ENCODE measurements at places on chromosomes 4 and X. TPM values are rescaled to one million over a fixed set of nuclear protein-coding genes. Genes with fewer than 3 reads are reported as not detected.
A peak's percentile ranks its signal among the peaks of the same experiment; 100 is the strongest.

Gene TLR3
- 0.62 TPM for total RNA-seq

Gene PFKFB1
- 0.74 TPM for total RNA-seq

Gene SLC4A4
- total RNA-seq: not detected

Gene MGAT4D
- not detected for total RNA-seq

Gene LUZP4
- total RNA-seq: not detected

DNA sequence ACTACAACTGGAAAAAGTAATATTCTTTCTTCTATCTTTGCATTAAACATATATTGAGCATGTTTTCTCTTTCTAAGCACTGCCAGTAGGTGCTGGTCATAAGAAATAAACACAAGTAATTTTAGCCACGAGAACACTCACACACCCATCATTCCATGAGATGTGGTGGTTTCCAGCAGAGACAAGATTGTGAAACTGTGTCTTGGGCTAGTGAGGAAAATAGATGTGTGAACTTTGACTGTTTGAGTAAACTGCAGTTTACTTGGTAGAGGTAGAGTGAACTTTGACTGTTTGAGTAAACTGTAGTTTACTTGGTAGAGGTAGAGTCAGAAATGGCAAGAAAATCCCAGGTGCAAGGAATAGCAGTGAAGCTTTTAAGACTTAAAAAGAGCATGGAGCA, 300.9 kb upstream of the HS3ST1 start:
- no peaks in the 10 kb centered on the region for H3K36me3 ChIP-seq
- H3K27ac ChIP-seq: no peak overlapping the region
- no peaks in the 10 kb centered on the region for H3K27me3 ChIP-seq
- DNase-seq: no peak

DNA sequence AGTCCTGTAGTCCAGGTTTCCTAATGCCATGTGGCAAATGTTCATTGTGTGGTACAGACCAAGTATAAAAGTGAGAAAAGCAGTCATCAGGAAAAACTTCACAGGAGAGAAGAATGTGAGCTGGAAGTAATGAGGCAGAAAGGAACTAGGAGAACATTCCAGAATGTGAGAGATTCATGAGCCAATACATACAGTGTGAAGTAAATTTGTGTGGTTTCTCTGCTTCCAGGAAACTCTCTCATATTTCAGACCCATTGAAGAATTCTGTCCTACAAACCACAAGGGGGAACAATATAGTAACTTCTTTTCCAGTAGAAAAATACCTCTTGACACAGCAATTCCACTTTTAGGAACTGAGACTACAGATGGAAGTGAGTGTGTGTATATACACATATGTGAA, 136.5 kb downstream of the RNF150 start:
- no peaks in the 10 kb centered on the region for H3K36me3 ChIP-seq
- no peak overlapping the region for H3K4me3 ChIP-seq
- no peaks in the 10 kb centered on the region for H3K4me1 ChIP-seq
- DNase-seq: no peak
- no peak overlapping the region for H3K27ac ChIP-seq
- H3K27me3 ChIP-seq: no peaks in the 10 kb centered on the region

DNA sequence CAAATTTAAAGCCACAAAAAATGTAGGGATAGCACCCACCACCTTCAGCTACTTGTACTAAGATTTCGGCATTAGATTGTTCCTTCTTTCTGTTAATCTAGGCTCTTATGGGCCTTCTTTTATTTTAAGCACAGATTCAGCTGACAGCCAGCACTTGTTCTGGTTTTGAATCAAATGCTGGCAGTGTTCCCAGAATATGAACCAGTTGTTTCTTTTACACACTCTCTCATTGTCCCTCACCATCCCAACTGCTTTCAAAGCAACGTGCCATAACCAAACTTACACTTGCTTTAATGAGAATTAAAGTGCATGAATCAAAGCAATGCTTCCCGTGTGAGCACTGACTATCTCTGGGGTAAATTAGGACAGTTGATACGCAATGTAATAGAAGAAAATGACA, 744.5 kb upstream of the FAM241A start:
- H3K27ac ChIP-seq: no peak overlapping the region
- DNase-seq: no peak
- H3K27me3 ChIP-seq: no peaks in the 10 kb centered on the region

DNA sequence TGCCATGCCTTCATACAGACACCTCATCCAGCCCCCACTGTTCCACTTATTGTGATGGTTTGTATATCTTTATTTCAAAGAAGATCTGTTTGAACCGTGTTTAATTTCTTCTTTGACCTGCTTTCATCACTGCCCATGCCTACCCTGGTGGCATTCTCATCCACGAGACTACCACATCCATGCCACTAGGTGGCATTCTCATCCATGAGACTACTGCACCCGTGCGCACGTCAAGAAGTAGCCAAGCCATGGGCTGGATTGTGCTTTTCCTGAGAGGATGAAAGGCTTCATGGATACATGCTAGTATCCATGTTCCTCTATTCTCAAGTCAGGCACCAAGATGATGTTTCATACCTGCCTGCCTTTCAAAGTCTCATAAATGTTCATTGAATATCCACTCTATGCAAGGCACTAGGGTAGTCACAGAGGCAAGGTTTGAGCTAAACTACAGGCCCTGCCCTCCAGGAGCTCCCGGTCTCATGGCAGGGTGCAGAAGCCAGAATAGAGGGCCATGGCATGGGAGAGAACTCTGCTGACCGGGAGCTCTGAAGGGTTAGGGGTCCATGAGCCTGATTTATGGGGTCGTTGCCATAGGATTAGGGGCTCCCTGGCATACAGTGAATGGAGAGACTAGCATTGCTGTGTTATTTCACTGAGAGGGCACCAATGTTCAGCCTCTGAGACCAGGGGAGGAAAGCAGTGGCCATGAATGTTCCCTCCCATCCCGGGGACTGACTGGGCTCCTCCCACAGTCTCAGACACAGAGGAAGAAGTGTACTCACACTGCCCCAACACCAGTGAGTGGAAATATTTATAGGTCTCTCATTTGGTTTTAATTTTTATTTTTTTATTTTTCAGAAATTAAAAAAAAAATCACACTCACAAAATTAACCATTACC, 24.8 kb upstream of the EOLA2 start:
- DNase-seq: peak; percentile 72
- H3K27me3 ChIP-seq: no peaks in the 10 kb centered on the region
- H3K4me3 ChIP-seq: no peak overlapping the region
- H3K36me3 ChIP-seq: no peaks in the 10 kb centered on the region
- H3K4me1 ChIP-seq: no peaks in the 10 kb centered on the region

DNA sequence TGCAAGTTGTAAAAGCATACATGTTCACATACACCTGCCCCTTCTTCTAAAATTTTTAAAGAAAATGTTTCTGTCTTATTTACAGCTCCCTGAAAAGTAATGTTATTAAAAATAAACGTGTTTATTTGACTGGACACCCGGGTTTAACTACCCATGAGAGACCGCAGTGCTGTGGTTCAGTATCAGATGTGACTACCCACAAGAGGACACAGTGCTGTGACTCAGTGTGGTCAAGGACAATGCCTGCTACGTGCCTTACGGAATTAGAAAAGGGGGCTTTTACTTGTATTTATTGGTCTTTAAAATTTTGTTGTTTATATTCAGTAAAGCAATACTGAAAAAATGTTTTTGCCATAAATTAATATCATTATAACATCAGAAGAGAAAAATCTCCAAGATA, 641.4 kb downstream of the TRIML1 start:
- H3K27me3 ChIP-seq: no peaks in the 10 kb centered on the region
- no peak for DNase-seq
- no peaks in the 10 kb centered on the region for H3K36me3 ChIP-seq
- H3K4me1 ChIP-seq: no peaks in the 10 kb centered on the region
- no peak overlapping the region for H3K4me3 ChIP-seq

GRCh38 chrX:68433155-68433980, at the start of gene OPHN1:
Gene OPHN1 (minus strand): TSS chrX:68433495. CDS start chrX:68433020, 475 bp downstream.
- H3K4me3 ChIP-seq: peak within 1 kb of the TSS; percentile 68
- H3K27me3 ChIP-seq: no peaks in the 10 kb centered on the region
- DNase-seq: peak; percentile 84
- H3K4me1 ChIP-seq: no peaks in the 10 kb centered on the region

DNA sequence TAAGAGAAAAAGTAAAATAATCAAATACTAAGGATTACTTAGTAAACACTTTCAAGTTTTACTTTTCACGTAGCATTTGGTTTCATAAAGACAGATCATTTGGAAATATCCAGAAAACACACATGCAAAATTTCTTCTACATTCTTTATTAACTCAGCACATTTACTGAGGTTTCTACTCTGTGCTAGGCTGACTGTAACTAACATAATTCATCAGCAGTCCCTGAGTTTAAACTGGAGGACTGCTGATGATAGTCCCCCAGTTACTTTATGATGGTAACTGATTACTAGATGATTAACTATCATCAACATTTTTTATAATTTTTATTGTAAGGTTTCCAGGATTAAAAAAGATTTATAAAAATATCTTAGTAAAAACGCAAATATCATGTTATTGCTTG, 12.3 kb downstream of the LEF1 start:
- no peak for DNase-seq
- H3K36me3 ChIP-seq: no peaks in the 10 kb centered on the region
- H3K4me1 ChIP-seq: peaks cover 6% of the 10 kb centered on the region
- no peak overlapping the region for H3K27ac ChIP-seq
- no peak overlapping the region for H3K4me3 ChIP-seq

- H3K27me3 ChIP-seq: no peaks in the 10 kb centered on the region
- peaks cover 11% of the 10 kb centered on the region for H3K4me1 ChIP-seq
- no peak overlapping the region for H3K27ac ChIP-seq
- no peak overlapping the region for H3K4me3 ChIP-seq
- H3K36me3 ChIP-seq: no peaks in the 10 kb centered on the region
Observed at GRCh38 chr4:25837107-25837506, 25.7 kb downstream of the SEL1L3 start.

- no peaks in the 10 kb centered on the region for H3K36me3 ChIP-seq
- H3K27me3 ChIP-seq: no peaks in the 10 kb centered on the region
- no peak overlapping the region for H3K27ac ChIP-seq
- peaks cover 3% of the 10 kb centered on the region for H3K4me1 ChIP-seq
Observed at GRCh38 chr4:169925678-169926077, 100.5 kb downstream of the MFAP3L start.

DNA sequence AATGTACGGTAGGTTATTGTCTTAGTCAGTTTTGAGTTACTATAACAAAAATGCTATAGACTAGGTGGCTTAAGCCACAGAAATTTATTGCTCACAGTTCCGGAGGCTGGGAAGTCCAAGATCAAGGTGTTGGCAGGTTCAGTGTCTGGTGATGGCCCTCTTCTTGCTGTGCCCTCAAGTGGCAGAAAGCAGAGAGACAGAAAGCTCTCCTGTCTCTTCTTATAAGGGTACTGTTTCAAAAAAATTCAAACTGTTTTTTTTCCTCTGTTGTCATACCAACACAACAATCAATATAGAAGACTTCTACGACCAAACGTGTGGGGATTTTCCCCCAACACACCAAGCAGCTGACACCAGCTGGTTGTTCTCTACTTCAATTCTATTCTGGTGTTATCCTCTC, 53.4 kb downstream of the ADGRG4 start:
- no peaks in the 10 kb centered on the region for H3K4me1 ChIP-seq
- no peak for DNase-seq
- H3K27ac ChIP-seq: no peak overlapping the region

GRCh38 chrX:19956306-19956705, 34.6 kb downstream of the BCLAF3 start:
- H3K36me3 ChIP-seq: no peaks in the 10 kb centered on the region
- peaks cover 14% of the 10 kb centered on the region for H3K4me1 ChIP-seq
- DNase-seq: no peak
- H3K4me3 ChIP-seq: no peak overlapping the region
- H3K27me3 ChIP-seq: no peaks in the 10 kb centered on the region
- H3K27ac ChIP-seq: no peak overlapping the region

DNA sequence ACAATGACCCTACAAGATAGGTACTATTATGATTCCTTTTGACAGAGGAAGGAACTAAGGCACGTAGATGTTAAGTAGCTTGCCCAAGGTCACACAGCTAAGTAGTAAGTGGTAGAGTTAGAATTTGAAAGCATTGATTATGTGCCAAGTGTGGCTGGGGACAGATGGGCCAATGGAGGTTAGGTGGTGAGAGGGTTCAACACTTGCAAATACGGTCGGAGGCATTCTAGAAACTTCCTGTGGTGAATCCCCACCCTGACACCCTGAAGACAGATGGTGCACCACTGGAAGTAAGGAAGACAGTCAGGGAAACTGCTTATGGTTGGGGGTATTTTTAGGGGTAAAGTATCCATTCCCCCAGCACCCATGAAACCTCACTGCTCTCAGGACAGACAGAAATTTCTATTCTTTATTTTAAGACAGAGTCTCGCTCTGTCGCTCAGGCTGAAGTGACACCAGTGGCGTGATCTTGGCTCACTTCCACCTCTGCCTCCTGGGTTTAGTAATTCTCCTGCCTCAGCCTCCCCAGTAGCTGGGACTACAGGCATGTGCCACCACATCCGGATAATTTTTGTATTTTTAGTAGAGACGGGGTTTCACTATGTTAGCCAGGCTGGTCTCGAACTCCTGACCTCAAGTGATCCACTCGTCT, 142.5 kb downstream of the RASL11B start:
- no peaks in the 10 kb centered on the region for H3K27me3 ChIP-seq
- H3K36me3 ChIP-seq: no peaks in the 10 kb centered on the region
- no peak for DNase-seq
- H3K4me1 ChIP-seq: no peaks in the 10 kb centered on the region
- H3K27ac ChIP-seq: no peak overlapping the region
- H3K4me3 ChIP-seq: no peak overlapping the region

GRCh38 chr4:174538123-174538875, 16.0 kb upstream of the HPGD start:
- no peaks in the 10 kb centered on the region for H3K4me1 ChIP-seq
- H3K4me3 ChIP-seq: no peak overlapping the region
- H3K36me3 ChIP-seq: no peaks in the 10 kb centered on the region
- H3K27ac ChIP-seq: no peak overlapping the region
- no peak for DNase-seq

DNA sequence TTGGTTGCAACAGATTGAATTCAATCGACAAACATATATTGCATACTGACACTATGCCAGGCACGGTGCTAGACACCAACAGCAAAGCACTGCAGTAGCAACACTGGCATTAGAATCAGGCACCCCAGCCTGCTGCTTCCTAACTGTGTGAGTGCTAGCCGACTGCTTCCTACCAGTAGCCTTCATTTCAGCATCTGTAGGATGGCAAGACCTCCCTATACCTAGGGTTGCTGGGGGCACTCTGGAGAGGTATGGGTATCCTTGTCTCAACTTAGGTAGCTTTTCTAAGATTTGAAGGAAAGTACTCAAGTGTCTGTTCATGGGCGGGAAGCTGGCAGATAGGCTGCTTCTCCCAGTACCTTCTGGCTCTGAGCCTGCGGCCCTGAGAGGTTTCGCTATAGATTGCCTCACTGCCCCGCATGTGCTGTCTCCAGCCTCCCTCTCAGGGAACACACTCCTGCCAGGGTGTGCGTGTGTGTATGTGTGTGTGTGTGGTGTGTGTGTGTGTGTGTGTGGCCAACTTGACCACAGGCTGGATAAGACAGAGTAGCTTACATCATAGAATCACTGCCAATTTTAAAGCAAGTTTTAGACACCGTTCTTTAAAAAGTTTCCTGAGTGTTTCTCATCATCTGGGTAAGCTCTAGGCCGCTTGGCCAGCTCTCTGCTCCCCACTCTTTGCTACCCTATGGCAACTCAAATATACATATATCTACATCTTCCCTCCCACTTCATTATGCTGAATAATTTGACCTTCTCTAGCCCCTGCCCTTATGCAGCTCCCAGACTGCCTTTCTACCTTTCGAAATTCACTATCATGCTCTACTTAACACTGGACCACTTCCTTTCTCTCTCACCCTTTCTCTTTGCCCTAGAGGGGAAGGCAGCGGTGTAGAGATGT, 97.0 kb upstream of the PJA1 start:
- H3K4me1 ChIP-seq: peaks cover 10% of the 10 kb centered on the region
- no peak overlapping the region for H3K27ac ChIP-seq
- DNase-seq: no peak
- H3K36me3 ChIP-seq: no peaks in the 10 kb centered on the region
- peaks cover 91% of the 10 kb centered on the region for H3K27me3 ChIP-seq
- no peak overlapping the region for H3K4me3 ChIP-seq

Measured in neural progenitor cell (in vitro differentiated cells).